ENCODE measurements at places on chromosomes 5 and 9.

GRCh38 chr5:82259172-82259800 lies 18.9 kb downstream of the RPS23 start:
- DNase-seq, result peak; percentile 48

- DNase-seq, result no peak
These were observed 88.8 kb upstream of the SPOCK1 start for GRCh38 chr5:137587919-137588318.

GRCh38 chr5:3230941-3231340 lies 364.7 kb upstream of the IRX1 start:
- no peak for DNase-seq

DNA sequence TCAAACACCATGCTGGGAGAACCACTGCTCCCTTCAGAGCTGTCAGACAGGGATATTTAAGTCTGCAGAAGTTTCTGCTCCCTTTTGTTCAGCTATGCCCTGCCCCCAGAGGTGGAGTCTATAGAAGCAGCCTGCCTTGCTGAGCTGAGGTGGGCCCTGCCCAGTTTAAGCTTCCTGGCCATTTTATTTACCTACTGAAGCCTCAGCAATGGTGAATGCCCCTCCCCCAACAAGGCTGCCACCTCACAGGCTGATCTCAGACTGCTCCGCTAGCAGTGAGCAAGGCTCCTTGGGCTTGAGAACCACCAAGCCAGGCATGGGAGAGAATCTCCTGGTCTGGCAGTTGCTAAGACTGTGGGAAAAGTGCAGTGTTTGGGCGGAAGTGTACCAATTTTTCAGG lies 205.5 kb upstream of the PTGER4 start:
- DNase-seq, result no peak

DNA sequence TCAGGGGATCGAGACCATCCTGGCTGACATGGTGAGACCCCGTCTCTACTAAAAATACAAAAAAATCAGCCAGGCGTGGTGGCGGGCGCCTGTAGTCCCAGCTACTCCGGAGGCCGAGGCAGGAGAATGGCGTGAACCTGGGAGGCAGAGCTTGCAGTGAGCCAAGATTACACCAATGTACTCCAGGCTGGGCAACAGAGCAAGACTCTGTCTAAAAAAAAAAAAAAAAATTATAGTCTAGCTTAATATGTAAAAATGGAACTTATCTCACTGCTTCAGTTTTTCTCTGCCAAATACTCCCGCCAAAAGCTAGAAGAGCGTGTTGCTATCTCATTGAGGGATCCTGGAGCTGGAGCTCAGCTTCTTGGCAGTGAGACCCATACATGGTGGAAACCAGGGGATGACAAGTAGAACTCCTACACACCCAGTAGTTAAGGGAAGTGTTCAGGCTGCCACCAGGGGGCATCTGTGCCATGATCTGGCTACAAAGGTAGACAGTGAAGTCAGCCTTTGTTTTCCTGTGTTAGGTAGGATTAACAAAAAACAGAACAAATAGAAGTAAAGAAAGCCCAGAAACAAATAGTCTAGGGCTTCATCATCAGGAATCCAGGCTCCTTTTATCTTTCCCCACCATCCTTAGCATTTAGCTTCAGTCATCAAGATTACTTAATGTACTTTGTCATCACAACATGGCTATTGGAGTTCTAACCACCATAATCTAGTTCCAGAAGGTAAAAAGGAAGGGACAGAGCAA lies 33.6 kb upstream of the GLIPR2 start:
- peak; percentile 92 for DNase-seq

DNA sequence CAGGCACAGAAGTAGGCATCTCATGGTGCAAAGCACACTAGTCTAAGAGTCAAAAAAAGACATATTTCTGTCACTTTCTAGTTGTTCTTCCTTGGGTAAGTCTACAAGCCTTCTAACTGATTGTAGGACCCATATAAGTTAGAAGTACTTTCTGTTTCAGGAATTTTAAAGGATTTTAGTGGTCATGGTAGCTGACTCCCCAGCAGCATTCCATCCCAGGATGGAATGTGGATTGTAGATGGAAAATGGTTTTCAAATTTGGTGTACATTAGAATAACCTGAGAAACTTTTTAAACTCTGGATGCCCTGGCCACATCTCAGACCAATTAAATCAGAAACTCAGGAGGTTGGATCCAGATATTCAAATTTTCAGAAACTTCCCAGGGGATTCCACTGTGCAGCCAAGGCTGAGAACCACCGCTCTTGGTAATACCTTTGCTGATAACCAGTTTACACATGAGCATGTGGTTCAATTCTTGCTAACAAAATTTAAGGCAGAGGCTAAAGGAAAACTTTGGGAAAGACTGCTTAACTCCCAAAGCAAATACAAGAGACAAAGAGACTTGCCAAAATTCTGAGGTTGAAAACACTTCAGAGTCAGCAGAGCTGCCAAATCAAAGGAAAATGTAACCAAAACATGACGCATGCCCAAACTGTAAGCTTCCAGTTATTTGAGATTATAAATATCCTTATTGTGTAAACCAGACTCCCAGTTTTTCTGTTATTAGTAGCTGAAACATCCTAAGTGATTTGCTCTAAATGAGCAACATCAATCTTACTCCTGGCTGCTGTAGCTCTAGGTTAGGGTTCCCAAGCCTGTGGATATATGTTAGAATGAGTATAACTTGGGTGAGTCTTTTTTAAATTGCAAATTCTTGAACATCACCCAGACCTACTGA lies 145.4 kb upstream of the MTAP start:
- no peak for DNase-seq

GRCh38 chr5:130520211-130520610 lies 615.9 kb downstream of the CHSY3 start:
- no peak for DNase-seq

DNA sequence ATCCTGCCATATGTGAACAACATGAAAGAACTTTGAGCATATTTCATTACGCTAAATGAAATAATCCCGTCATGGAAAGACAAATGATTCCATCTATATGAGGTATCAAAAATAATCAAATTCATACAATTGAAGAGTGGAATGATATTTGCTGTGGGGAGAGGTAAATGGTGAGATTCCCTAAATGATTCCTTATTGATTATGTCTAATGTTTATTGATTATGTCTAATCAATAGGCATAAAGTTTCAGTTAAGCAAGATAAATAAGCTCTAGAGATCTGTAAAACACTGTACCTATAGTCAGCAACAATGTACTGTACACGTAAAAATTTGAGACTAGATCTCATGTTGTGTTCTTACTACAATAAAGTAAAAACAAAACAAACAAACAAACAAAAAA lies 85.4 kb upstream of the MEGF10 start:
- no peak for DNase-seq

- peak; percentile 1 for DNase-seq
These were observed 89.5 kb upstream of the GRIA1 start for GRCh38 chr5:153400931-153401330.

DNA sequence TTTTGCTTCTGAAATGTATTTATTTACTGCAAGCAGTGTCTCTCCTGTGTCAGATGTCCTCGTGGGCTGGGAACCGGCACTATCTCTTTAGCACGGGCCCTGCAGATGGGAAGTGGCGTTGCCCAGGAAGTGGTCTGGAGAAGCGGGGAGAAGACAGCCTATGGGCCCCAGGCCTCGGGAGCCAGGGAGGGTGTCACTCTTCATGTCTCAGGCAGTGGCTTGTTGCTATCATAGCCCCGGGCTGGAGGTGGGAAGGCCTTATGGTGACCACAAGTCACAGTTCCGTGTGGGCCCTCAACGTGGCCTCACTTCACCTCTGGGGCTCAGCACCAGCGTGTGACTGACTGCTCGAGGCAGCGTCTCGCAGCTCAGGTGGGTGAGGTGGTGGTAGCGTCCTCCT lies 41.4 kb downstream of the SYK start:
- no peak for DNase-seq

- no peak for DNase-seq
These were observed 166.1 kb downstream of the SLC28A3 start for GRCh38 chr9:84174486-84174885.

DNA sequence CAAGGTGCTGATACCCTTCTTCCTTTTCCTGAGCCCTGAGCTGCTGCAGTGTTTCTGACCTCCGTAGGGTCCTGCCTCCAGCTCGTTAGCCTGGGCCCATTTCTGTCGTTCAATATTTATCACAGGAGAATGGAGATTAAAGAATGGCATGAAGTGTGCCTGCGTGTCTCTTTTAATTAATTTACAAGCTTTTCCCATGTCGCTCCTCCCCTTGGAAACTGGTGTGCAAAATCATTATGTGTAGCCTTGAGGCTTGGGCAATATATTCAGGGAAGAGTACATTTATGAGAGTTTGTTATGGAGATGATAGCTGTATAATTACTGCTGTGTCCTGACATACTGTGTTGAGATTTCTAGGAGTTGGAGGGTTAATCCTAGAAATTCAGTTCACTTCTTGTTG lies 99.7 kb downstream of the PCSK5 start:
- DNase-seq, result no peak

DNA sequence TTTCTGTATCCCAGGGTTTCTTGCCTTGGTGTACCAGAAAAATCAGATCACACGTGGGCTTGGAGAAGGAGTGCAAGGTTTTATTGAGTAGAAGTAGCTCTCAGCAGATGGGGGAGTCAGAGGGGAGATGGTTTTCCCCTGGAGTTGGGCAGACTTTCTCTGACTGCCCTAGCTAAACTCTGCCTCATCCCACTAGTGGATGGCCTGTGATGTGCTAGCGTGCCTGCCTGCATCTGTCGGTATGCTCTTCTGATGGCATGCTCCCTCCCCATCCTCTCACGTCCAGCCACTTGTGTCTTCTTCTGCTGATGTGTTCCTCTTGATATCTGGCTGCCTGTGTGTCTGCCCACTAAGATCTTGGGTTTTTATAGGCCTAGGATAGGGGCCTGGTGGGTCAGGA lies 616.1 kb upstream of the RGMB start:
- DNase-seq, result no peak

DNA sequence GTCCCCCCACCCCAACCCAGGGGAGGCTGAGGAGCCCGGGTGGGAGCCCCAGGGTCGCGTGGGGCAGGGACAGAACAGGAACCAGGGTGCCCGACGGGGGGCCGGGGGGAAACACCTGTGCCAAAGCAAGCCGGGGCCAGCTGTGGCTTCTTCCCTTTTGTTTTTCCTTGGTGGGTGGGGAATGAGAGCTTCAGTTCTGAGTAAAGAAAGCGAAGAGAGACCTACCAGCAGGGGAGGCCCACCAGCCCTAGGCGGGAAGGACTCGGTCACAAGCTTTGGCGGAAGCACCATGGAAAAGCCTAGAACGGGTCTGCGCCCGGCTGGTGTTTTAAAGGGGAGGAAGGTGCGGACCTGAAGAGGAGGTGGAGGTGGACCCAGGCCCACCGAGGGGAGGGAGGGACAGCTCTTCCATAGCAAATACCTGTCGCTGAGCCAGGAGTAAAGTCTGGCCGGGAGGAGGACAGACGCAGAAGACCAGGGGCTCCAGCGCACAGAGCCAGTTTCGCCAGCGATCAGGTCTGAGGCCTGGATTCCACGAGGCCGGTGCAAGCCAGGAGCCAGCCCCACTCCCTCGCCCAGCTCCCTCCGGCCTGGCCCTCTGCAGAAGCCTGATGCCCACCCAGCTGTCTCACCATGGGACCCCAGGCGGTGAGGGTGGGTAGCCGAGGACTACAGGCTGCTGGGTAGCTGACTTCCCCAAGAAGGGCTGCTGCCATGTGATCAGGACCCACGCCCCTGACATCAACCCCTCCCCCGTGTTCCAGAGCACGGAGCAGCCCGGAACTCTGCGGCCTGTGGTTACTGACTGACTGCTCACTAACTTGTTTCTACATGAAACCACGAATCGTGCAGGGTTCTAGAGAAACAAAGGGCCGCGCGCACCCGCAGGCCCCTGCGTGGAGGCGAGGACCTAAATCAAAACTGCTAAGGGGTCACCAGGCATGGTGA lies 849 bp upstream of the MGAT1 start:
- DNase-seq, result no peak

GRCh38 chr5:101977729-101978345 lies 318.2 kb downstream of the SLCO4C1 start:
- DNase-seq, result peak; percentile 38

DNA sequence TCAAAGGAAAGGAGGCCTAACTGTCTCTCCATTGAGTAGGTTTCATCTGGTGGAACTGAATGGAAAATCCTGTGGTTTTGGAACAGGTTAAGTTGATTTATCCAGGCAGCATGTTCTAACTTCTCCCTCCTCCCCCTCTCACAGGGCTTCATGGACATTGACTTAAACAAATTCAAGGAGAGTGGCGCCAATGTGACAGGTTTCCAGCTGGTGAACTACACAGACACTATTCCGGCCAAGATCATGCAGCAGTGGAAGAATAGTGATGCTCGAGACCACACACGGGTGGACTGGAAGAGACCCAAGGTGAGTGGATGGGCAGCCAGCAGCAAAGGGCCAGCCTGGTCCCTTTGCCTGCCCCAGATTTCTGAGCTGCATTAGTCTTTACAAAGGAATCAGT lies 183.9 kb downstream of the GRIA1 start:
- DNase-seq, result no peak

GRCh38 chr9:80012557-80013330 lies 441.0 kb downstream of the TLE4 start:
- DNase-seq, result no peak

DNA sequence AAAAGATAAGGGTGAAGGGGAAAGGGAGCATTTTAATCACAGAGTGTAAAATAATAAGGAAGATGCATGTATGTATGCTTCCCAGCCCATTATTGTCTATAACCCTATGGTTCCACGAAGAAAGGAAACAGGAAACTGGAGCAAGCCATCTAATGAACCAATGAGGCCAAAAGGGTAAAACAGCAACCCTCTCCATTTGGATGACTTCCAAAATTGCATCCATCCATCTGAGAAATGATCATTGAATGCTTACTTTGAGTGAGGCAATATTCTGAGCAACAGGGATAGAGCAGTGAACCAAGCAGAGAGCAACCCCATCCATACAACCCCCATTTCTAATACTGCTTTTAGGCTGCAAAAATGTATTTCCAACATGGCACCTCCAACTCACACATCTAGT lies 46.9 kb downstream of the ARL15 start:
- DNase-seq, result no peak

GRCh38 chr5:126365446-126366198 lies 57.6 kb upstream of the GRAMD2B start:
- DNase-seq, result no peak

DNA sequence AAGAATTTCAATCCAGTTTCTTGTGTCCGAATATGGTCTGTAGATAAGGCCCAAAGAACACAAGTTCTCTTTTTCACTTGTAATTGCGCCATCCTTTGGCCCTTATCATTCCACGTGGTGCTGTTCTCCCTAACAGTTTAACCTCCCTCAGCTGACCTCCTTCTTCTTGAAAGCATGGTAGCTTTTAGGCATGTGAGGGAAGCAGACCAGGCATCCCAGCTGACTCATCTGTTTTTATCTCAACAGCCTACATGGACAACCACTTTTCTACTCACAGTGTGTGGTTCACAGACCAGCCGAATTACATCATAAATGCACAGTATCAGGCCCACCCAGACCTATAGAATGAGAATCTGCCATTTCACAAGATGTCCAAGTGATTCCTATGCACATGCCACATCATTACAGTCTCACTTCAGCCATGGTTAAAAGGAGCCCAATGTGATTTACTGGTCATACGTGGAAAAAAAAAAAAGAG lies 26.9 kb upstream of the PLIN2 start:
- DNase-seq, result no peak

- DNase-seq, result no peak
These were observed 29.7 kb upstream of the F2RL2 start for GRCh38 chr5:76652809-76653414.
